KG1 (cell line): ENCODE measurements at places on chromosomes 3 and 15.
A peak's percentile ranks its signal among the peaks of the same experiment; 100 is the strongest.

GRCh38 chr3:77381431-77381830, 341.5 kb downstream of the ROBO2 start:
- no peak for DNase-seq

DNA sequence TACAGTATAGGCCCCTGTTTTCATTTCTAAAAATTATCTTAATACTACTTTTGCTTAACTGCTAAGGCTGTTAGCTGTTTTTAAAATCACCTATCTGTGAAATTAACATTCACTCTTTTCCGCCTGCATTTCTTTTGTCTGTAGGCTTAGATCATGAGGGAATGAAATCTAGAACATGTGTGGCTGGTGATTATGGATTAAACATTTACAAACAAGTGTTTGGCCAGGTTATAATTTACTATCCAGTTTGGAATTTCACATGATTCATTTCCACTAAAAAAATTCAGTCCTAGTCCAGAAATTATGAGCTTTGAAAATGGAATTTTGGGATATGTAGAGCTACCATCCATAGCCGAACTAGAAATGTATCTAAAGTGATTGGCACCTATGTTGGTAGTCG, 39.1 kb downstream of the GOLM2 start:
- DNase-seq: no peak

GRCh38 chr15:51186891-51187290, 92.2 kb upstream of the TNFAIP8L3 start:
- no peak for DNase-seq

DNA sequence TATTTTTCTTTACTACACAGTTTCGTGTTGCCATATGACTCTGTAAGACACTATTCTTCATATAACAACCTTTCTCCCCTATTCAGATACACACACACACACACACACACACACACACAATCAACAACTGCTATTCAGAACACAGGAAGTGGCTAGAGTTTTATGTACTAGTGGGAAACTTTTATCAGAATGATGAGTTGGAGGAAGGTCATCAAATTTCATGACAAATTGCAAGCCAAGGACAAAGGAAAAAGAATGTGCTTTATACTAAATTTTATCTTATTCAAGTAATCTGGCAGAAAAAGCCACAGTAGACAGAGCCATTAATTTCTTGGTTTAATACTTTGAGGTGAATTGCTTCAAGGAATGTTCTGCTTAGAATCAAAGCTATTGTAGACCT, 899.8 kb downstream of the ROBO2 start:
- no peak for DNase-seq

GRCh38 chr15:71651750-71652186, 158.6 kb upstream of the NR2E3 start:
- no peak for DNase-seq

DNA sequence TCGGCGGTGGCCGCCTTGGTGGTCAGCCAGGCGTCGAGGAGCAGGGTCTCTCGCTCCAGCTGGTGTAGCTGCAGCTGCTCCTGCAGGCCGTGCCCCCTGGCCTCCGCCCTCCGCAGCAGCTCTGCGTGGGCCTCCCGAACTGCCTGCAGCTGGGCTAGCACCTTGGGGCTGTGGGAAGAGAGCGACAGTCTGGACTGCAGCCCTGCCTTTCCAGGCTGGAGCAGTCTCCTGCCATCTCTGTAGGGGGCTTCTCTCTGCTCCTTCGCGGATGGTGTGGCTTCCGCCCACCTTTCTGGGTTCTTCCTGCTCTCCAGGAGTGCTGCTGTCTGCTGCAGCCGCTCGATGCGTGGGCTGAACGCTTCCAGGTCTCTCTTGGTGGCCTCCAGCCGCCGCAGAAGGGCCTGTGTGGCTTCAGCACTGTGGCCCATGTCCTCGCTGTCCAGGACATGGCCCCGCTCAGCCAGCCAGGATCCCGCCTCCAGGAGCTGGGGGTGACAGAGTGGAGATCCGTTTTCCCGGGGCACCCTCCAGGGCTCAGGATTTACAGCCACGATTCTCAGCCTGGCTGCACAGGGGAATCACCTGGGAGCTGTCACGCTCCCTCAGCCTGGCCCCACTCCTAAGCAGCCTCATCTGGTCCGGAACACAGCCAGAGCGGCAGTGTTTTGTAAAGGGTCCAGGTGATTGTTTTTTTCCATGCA, 16.8 kb downstream of the PLA2G4B start:
- DNase-seq: no peak

DNA sequence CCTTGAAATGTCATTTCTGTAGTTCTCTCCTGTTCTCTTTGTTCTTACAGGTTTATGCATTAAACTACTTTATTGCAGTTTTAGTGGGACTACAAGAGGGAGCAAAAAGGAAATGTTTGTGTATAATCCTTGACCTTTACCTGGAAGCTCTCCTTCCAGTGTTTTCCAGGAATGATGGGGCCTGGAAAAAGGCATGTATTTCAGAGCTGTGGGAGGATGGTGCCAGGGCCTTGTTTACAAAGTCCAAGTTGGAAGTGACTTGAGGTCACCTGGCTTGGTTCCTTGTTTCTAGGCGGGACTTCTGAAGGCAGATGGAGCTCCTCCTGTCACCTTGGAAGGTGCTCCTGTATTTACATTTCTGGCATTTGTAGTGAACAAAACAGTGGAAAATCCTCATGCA, 15.1 kb downstream of the ACVR2B start:
- no peak for DNase-seq

DNA sequence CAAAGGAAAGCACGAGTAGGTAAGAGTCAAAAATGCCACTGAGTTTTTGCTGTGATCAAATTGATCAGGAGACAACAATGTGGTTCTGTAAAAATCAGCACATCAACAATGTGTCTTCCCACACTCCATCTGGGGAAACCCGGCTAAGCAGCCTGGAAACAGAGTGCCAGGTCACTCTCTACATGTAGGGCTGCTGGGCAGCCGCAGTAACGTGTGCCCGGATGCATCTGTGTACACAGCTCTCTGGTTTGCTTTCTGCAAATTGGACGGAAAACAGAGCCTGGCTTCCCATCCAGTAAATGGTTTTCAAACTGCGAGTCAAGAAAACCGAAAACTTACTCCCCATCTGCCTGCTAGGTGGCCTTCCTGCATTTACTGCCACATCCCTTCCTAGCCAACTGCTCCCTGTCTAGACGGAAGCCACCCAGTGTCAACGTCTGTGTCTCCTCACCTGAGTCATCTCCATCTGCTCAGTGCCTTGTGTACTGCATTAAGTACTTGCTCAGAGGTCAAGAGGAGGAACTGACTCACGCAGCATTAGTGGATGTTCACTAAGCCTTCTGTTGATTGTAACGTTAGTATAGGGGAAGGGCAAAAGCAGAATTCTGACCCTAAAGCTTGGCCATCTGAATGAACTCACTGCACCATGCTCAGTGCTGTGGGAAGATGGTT, 124.1 kb downstream of the TJP1 start:
- DNase-seq: no peak

DNA sequence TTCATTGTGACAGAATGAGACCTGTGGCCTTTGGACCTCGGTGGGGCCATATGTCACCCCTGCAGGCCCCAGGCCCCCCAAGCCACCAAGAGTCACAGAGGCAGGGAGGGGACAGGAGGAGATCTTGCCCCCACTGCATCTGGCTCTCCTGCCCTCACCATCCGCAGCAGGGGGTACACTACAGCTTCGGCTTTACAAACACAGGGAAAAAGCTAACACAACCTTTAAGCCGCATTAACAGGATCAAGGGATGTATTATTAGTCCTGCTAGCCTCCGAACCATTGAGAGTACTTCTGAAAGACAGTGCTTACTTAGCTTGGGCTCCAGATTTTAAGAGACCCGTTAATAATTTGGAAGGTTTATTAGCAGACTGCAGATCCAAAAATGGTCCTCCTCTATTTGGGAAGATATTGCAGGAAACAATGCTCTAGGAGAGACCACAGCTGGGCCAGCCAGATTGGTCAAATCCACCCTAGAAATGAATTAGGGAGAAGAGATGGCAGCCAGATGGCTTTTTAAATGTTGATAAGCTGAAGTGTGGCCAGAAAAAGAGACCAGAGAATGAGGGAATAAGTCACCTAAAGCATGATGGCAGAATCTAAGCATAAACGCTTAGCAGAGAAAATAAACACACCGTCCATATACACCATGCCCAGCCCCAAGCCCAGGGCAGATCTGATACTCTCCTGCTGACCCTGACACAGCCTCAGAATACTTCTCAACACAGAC, 31.5 kb downstream of the SRGAP3 start:
- DNase-seq: no peak

DNA sequence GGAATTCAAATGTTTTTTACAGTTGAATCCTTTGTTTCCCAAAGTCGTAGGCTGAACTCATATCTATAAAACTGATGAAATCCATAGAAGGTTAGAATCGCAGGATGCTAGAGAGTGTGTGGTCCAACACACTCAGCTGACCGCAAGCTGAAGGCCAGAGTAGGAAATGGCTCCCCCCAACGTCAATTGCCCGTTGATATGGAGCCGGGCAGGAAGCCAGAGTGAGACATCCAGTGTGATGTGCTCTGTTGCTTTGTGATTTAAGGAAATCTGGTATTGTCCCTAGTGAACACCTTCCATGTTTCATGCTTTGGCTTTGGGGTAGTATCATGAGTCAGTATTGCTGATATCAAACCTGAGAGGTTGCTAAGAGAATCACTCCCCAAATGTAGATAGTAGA, 5.8 kb upstream of the MEX3B start:
- DNase-seq: no peak

- no peak for DNase-seq
Observed at GRCh38 chr3:54900838-54901591, 26.8 kb downstream of the LRTM1 start.

DNA sequence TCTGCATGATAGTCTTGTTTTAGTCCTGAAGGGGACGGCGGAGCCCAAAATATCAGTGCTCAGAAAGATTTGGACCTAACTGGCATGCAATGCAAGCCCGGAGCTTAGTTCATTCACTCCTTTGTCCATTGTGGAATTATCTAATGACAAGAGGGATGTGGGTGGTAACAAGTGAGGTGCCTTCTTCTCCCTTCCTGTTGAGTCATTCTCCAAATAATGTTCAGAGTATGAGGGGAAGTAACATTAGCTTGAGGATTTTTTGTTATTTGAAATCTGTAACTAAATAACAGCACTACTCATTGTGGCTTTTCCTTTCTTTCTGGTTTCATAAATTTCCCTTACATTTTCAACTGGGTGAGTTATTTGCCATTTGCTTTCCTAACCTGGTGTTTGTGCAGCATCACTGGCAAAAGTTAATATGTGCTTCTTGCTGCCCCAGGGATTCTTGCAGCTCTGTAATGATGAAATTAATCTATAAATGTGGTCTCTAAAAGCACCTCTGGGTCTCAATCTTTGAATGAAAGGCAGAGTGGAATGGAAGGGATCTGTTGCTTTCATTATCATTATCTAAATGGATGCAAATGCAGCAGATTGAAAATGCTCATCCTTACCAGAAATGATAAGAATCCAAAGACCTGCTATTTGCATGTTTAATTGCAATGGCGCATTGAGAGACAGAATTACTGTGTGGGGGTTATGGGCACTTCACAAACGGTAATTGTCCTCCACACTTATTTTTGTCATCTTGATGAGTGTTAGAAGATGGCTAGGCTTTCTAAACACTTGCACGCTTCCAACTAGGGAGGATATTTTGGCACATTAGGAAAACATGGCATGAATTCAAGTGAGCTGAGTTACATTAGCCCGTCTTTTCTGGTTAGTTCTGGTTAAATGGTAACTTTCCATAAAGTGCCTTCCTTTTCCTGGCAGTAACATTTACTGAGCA, 89.9 kb upstream of the MITF start:
- no peak for DNase-seq

DNA sequence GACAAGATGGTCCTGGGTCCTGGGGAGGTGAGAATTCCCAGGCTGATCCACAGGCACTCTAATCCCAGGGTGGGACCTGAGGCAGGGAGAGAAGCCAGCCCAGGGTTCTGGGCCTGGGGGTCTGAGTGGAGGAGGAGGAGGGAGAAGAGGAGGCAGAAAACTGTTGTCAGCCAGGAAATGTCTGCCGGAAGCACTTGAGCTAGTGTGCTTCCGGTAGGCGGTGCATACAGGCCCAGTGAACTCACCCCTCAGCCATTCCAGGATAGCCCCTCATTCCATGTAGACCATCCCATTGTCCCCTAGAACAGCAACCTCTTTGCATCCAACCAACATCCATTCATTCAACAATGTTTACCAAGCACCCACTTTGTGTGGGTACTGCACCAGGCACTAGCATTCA, 47.9 kb upstream of the LCTL start:
- DNase-seq: peak; percentile 60

DNA sequence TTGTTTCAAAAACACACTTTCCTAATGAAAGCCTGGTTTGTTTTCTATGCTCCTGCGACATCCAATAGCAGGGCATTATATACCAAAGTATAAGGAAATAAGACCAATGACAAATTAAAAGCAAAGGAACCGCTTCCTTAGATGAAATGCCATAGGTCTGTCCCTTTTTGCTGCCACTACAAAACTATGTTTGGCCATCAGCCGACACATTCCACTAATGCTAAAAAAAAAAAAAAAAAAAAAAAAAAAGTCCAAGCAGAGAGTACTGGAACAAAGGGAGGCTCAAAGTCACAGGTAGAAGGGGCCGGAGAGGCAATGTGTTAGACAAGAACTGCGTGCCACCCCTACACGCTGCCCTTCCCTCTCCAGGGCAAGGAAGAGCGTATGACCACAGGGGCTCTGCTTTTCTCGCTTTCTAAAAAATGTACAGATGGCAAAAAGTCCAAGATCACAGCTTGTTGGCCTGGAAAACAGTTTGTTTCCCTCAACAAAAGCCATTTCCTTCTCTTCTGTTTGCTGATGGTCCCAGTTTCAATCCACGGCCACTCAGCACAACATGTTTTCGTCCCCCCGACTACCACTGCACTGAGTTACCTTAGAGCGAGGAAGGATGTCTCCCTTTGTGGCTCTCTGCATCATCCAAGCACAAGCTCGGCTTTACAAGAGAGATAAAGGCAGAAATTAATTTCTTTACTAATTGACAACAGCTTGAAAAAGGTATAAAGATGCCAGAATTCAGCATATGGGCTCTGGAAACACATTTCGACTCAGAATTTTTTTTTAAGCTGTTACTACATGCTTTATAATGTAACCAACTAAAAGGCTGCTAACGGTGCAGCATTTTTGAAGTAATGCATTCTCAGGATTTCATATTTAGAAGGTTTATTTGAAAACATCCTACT, 70.8 kb downstream of the ABTB1 start:
- no peak for DNase-seq

DNA sequence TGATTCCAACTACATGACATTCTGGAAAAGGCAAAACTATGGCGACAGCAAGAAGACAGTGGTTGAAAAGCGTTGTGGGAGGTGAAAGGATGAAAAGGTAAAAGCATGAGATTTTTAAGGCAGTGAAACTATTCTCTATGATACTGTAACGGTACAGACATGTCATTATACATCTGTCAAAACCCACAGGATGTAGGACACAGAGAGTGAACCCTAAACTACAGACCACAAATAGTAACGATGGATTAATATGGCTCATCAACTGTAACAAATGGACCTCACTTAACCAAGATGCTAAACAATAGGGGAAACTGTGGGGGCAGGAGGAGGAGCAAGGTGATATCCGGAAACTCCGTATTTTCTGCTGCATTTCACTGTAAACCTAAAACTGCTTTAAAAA, 39.1 kb downstream of the MYO9A start:
- no peak for DNase-seq

- no peak for DNase-seq
Observed at GRCh38 chr15:58378241-58379085, 53.3 kb upstream of the LIPC start.
